ENCODE measurements at places on chromosomes 2 and 18.

DNA sequence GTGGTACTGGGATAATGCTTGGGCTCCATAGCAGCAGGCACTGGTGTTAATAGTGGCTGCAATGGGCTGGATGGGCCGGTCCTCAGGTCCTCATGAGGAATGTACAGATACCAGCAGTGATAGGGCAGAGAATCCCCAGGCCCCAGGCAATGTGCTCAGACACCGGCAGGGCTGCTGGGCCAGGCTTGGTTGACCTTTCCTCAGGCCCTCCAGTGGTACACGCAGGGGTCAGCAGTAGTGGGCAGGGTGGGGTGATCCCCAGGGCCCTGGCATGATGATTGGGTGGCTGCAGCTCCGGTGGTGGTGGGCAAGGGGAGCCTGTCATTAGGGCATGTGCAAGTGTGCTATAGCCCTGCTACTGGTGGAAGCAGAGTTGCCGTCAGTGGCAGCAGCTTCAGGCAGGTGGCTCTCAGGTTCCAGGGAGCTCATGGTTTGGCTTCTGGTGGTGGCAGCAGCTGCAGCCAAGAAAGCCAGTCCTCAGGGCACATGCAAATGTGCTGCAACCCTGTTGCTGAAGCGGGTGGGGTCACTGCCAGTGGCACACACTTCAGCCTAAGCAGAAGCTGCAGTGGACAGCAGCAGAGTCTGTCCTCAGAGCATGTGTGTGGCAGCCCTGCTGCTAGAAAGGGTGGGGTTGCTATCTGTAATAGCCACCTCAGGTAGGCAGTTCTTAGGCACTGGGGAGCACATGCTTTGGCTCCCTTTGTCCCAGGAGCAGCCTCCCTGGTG, 56.8 kb downstream of the CCNT2 start:
- DNase-seq = peak; percentile 1

GRCh38 chr2:227513113-227513512, 41.2 kb downstream of the AGFG1 start:
- no peak for DNase-seq

- no peak for DNase-seq
Measured at GRCh38 chr2:186327251-186327868, 158.7 kb upstream of the ZC3H15 start.

DNA sequence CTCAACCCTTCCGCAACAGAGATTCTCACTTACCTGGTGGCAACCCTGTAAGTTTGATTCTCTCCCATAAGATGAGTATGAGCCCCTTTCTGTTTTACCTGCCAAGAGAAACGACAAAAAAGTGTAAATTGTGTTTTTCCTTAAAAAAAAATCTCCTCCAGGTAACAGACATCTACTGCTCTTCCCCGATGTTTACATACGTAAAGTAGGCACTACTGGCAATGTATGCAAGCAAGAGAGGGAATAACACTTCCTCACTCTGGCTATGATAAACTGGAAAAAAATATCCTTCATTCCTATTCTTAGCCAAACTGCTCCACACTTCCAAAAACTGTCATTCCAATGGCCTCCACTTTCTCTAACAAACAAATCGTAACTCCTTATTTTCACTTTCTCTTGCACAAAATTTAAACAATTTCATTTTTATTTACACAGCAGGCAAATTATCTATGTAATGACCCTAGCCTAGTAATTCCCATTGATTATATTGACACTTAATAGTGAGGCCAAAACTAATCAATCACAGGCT, 184.5 kb downstream of the TCF4 start:
- DNase-seq = no peak

DNA sequence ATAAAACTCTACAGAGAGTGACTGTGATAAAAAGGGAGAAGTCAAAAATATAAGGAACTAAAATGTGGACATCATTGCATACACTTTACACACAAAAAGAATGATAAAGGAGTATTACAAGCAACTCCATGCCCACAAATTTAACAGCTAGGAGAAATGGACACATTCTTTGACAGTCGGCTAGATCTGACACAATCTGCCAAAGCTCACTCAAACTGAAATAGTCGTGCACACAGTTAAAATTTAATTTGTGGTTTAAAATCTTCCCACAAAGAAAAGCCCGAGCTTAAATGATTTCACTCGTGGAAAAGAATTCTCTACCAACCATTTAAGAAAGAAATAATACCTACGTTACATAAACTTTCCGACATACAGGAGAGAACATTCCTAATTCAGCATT, 132.4 kb downstream of the ZAP70 start:
- DNase-seq = no peak

GRCh38 chr2:144146076-144146475, 373.8 kb downstream of the ZEB2 start:
- DNase-seq = no peak

GRCh38 chr18:3111523-3112240, 98.7 kb upstream of the LPIN2 start:
- DNase-seq = no peak

DNA sequence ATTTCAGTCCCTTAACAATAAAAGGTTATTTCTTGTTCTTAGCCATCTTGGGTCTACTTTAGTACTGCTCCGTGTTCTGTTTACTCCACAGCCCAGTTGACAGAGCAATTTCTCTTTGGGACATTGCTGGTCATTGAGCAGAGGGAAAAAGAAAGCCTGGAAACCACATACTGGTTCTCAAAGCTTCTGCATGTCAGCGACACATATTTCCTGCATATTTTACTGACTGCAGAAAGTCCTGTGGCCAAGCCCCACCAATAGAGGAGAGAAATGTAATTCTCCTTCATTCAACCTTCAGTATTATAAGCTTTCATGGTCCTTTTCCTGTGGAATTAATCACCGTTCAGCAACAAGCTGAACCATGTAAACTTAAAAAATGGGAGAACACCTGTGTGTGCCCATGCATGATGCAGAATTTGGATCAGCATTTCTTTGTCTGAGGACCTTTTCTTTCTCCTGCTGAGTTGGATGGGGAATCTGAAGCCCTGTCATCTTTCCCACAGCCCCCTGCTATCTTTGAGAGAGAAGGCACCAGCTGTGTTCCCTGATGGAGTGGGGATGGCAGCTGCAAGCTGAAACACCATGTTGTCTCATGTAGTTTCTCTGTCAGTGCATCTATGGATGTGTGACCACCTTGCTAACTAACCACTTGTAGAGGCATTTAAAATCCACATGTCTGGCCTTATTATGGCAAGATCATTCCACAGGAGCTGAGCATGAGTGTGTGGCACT, 431.6 kb downstream of the MEIS1 start:
- no peak for DNase-seq

DNA sequence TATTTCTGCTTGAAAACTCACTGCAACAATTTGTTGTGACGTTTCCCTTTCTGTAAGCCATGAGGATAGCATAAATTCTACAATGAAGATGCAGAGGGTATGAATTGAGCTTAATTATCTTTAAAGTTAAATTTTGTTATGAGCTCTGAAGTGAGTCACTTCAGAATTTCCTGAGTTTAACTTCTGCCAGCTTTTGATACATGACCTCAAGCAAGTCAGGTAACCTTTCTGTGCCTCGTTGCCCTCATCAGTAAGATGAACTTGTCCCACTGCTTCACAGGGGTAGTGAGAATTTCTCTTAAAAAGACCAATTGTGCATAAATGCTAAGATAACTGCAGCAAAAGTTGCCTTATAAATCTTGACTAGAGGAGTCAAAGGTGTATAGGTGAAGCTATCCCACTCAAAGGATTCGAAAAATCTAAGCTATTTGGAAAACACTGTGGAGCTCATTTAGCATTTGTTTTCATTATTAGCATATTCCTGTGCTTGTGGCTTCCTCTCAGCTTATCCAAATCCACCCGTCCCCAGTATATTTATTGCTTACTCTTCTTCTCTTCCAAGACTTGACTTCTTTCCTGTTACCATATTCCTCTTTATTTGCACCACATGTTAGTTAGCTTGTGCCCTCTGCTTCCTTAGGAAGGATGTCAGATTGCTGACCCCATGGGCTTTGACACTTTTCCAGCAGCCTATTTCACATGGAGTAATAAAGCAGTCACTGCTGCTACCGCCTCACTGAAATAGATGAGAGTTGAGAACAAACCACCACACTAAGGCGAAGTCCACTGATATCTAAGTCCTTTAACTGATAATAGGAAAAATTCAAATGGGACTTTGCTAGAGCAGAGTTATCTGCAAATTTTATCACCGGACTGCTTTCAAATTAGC, 428.6 kb downstream of the ERBB4 start:
- no peak for DNase-seq

GRCh38 chr18:44903327-44903726, 222.6 kb downstream of the SETBP1 start:
- DNase-seq = no peak

GRCh38 chr18:13412901-13413300, 194.3 kb downstream of the LDLRAD4 start:
- no peak for DNase-seq

DNA sequence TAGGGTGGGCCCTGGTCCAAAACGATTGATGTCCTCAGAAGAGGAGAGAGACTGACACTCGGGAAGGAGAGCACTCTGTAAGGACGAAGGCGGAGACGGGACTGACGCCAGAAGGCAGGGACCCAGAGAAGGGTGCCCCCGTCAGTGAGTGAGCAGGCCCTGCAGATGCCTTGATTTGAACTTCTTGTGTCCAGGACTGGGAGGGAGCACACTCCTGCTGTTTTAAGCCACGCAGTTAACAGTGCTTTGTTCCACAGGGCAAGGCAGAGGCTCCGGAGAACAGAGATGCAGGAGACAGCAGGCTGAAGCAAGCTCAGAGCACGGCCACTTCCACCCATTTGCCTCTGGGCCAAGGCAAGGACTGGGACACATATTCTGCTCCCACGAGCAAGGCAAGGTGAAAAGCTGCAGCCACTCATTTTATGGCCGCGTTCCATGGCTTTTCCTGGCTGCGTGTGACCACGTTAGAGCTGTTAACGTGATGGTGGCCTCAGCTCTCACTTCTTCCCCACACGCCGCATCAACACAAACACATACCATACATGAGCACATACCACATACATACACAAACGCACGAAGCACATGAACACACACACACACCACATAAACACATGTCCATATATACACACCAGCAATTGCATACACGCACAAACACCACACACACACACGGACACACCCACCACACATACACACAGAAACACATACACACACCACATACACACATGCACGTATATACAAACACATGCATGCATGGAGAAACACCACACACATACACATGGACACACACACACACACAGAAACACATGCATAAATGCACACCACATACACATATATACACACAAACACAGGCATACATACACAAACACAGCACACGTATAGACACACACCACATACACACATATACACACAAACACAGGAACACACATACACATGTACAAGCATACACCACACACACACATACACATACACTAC, 521.0 kb upstream of the MYT1L start:
- no peak for DNase-seq

DNA sequence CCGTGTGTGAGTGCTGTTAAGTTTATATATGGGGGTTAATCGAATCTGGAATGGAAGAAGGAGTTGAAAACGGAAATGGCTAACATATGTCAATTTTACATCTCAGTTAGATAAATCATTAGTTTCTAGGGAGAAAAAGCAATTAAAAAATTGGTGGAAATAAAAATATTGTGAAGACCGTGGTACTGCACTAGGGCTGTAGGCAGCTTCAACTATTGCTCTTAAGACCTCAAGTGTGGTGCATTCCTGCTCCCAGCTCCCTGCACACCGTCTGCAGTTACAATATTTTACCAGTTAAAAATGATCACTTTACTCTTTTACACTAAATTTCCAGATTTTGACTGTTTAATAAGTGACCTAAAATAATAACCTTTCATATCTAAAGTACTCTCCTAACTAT, 977.3 kb upstream of the POU3F3 start:
- DNase-seq = no peak

GRCh38 chr2:110149330-110150220, 34.0 kb upstream of the MALL start:
- DNase-seq = no peak
